Fibroblast of skin of left quadriceps (primary cell): ENCODE measurements at places on chromosomes 1 and 21.

DNA sequence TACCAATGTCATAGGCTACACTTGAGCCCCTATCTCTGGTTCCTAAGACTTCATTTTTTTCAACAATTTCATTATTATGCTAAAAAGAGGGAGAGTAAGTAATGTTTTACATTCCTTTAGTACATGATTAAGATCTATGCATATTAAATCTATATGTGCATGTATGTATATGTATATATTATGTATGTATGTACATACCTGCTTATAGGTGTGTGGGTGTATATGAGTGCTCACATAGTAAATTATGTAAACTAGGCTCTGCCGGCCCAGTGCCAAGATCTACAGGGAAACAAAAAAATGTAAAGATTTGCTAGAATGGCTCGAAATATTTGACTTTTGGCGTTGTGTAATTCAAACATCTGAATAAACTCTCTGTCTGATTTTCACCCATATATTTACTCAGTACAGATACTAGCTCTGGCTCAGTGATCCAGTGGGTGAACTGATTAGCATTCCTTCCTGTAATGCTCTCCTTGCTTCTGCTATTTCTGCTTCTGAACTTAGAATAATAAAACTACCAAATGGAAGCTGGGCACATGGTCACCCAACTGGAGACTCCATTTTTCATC, 113.1 kb upstream of the FGGY start:
- DNase-seq, result no peak

DNA sequence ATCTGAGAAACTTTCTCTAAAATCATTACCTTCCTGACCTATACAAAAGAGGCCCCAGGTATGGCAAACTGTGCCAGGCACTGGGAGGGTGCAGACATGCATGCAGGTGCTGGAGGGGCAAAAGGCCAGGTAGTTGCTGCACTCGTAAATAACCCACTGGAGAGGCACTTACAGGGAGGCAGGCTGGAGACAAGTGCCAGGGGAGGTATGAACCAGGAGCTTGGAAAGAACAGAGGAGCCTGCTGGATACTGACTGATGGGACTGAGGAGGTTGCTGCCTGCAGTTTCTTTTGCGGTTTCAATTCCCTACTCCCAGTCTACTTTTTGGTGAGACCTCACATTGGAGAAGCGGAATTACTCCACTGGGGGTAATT, 113.9 kb downstream of the DSCAM start:
- no peak for DNase-seq

DNA sequence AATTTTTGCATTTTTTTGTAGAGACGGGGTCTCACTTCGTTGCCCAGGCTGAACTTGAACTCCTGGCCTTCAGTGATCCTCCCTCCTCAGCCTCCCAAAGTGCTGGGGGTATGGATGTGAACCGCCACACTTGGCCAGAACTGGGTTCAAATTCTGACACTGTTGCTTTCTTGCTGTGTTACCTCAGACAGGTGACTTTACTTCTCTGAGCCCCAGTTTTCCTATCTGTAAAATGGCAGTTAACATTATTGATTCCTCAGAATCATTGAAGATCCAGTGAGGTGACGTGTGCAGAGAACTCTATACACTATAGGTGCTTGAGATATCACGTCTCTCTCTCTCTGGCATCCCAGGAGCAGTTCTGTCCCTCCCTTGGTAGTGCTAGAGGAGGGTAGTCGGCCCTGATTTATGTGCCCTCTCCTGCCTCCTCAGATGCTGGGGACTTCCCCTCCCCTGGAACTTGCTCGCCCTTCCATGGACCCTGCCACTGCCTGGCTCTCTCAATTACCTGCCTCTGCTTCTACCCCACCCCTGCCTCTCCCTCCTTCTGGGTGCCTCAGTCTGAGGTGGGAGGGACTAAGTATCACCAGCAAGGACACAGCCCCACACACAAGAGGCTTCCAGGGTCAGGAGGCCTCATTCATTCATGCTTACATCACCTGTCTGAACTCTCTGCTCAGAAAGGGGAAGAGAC, 2.8 kb upstream of the HPCA start:
- DNase-seq, result no peak

DNA sequence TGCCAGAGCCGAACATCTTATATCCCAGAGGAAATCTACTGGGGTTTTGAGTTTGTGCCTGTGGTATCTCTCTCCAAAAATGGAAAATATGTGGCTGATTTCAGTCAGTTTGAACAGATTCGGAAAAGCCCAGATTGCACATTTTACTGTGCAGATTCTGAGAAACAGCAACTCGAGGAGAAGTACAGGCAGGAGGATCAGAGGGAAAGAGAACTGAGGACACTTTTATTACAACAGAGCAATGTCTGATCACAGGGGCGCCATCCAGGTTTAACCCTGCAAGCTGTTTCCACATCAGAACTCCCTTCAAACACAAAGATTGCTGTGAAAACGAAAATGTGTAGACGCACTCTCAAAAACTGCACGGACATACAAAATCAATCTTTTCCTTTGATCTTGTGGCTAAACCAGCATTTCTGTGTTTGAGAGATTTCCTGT, 43.4 kb downstream of the KCNJ15 start:
- no peak for DNase-seq

DNA sequence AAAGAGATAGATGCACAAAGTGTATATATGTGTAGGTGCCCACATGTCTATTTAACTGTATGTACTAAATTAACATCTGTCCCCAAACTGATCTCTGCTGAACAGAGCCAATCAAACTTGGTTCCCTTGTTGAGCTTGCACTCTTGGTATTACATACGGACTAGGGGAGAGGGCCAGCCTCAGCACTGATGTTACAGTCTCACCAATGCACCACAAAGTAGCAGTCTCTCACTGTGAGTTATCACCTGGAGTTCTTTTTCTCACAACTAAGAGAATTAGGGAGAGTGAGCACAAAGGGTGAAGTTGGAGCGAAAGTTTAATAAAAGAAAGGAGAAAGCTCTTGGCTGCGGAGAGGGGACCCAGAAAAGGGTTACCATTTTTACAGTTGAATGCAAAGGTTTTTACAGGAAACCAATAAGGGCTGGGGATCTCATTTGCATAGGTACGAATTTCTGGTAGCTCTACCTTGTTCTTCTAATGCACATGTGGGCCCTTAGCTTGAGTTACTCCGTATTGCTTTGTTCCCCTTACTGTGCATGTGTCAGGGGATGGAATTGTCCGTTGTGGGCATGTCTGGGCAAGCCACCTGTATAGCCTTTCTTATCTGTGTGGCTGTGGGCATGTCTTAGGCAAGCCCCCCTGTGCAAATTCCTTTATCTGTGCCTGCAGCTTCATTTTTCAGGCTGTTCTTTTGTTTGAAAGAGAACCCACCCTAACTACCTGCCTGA, 13.3 kb upstream of the CHI3L2 start:
- DNase-seq, result no peak

DNA sequence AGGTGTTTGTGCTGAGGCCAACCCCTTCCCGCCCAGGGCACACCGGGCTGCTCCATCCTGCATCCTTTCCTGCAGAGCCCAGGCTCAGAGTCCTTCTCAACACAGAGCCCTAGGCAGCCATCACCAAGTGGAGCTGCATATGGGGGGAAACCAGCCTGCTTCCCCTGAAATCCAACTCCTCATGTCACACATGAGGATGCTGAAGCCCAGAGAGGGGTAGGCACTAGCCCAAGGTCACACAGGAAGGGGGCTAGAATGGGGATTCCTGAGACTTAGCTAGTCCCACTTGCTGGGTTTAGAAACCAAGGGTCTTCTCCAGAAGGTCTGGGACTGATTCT, 5.5 kb upstream of the TNFRSF1B start:
- DNase-seq, result no peak

DNA sequence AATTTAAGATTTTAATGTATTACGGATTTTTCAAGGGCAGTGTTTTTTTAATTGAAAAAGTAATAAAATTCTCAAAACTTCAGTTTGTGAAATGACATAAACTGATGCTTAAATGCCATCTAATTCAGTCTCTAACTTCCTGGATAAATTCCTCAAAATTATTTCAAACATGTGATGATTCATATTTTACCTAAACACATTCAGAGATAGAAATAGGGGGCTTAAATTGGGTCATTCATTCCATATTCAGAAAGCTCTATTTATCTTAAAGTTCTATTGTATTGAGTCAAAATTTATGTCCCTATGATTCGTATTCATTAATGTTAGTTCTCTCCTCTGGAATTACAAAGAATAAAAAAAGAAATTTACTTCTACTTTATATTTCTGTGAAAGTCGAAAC, 713.6 kb upstream of the CHRM3 start:
- no peak for DNase-seq

DNA sequence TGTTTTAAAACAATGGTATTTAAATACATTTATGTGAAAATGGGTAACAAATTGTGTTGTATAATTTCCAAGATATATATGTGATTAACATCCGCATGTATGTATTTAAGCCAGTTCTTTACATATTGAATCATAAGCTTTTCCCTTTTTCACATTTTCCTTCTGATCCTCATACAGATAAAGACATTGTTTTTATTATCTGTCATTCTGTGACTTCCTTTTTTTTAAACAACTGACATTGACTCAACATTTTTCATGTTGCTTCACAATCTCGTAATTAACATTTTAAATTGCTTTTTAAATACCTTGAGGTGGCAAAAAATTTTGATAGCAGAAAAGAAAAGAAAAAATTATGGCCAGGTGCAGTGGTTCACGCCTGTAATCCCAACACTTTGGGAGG, 1.4 kb downstream of the STXBP3 start:
- no peak for DNase-seq

DNA sequence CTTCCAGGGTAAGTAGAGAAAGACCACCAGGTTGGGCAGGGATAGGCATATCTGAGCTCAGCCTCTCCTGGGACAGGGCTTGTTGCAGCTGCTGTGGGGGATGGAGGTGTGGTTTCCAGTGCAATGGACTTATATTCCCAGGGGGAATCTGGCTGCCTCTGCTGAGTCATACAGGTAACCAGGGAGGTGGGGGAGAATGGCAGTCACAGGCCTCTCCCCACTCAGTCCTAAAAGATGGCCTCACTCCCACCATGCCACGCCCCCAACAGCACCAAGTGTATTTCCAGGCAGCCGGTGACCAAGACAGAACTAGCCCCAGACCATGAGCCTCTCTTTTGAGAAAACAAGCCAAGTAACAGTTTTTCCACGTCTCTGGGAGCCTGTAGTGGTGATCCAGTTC, 1240.7 kb downstream of the BRINP3 start:
- no peak for DNase-seq
